ENCODE measurements at places on chromosomes 13 and 19. TPM values are rescaled to one million over a fixed set of nuclear protein-coding genes. Genes with fewer than 3 reads are reported as not detected.

Gene ACTMAP
- 4.5 TPM for total RNA-seq

Gene SULT2A1
- total RNA-seq: not detected

Gene ATP8A2
- total RNA-seq: 2.7 TPM

- DNase-seq: no peak
These were observed at the start of gene POU4F1 for GRCh38 chr13:78603240-78603957. Gene POU4F1 (minus strand): TSS chr13:78603552. CDS start chr13:78603326, 226 bp downstream.

DNA sequence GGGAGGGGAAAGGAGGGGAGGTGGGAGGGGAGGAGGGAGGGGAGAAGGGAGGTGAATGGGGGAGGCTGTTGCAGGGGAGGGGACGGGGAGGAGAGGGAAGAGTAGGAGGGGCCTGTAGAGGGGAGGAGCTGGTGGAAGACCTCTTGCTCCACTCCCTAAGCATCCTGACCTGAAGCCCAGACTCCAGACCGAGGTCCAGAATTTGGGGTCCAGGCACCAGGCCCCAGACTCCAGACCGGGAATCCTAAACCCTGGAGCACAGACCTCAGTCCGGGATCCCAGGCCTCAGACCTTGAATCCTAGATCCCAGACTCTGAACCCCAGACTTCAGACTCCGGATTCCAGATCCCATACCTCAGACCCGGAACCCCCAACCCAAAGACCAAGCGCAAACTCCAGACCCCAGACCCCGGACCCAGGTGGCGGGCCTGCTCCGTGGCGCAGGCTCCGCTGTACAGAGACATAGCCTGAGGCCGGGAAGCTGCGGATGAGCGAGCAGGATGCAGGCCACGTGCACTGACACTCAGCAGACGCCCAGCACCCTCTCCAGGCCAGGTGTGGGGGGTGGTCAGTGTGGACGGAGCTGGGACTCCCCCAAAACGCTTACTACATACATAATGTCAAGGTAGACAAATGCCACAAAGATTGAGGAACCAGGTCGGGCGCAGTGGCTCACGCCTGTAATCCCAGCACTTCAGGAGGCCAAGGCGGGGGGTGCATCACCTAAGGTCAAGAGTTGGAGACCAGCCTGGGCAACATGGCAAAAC is 710 bp upstream of the BTBD2 start:
- peak; percentile 71 for DNase-seq

Gene S1PR4
- 0.10 TPM for total RNA-seq
